GM18507 (cell line): ENCODE measurements at places on chromosomes 6 and 20.

GRCh38 chr6:18425218-18425617, 38.1 kb downstream of the RNF144B start:
- no peak for DNase-seq

- no peak for DNase-seq
These were observed 7.8 kb downstream of the SYNGAP1 start for GRCh38 chr6:33427585-33428223.

GRCh38 chr20:31760519-31761240, 21.6 kb downstream of the TPX2 start:
- DNase-seq, result no peak

- no peak for DNase-seq
These were observed 43.7 kb upstream of the CEP162 start for GRCh38 chr6:84271061-84271716.

GRCh38 chr6:90329386-90330077, 32.9 kb upstream of the BACH2 start:
- DNase-seq, result no peak

GRCh38 chr6:150293423-150294173, 75.2 kb upstream of the IYD start:
- no peak for DNase-seq

- no peak for DNase-seq
These were observed 75.2 kb downstream of the SOX4 start for GRCh38 chr6:21668795-21669194.

GRCh38 chr6:132354517-132355167, 46.6 kb downstream of the MOXD1 start:
- DNase-seq, result no peak

DNA sequence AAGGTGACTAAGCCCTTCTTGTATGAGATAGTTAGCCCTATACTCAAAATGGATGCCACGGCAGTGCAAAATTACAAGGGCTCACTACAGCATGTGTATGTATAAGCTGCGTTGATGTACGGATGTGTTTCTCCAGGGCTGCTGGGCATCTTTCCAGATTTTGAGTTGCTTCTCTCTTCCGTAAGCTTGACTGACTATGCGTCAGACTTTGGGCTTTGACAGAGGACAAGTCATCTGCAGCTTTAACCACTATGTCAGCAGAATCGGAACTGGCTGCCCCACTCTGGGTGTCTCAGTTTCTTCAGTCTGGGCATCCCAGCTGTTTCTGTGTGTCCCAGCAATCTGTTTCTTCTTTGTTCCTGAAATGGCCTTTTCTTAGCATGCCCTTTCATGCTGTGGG, 241.6 kb downstream of the BTBD3 start:
- no peak for DNase-seq

DNA sequence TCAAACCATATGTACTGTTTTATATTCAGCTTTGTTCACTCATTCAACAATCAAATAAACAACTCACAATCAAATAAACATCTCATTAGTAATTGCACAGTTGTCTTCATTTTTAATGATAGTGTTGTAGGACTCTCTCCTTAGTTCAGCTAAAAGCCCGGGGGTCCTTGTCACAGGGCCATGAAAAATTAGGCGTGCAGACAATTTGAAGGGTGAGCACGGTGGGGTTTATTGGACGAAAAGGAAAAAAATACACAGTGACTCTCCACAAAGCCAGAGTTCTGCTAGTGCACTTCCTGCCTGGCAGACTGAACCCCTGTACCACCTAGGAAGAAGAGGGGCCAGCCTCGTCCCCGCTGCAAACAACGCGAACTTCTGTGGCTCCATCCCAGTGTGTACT, 257.6 kb upstream of the FLRT3 start:
- no peak for DNase-seq

DNA sequence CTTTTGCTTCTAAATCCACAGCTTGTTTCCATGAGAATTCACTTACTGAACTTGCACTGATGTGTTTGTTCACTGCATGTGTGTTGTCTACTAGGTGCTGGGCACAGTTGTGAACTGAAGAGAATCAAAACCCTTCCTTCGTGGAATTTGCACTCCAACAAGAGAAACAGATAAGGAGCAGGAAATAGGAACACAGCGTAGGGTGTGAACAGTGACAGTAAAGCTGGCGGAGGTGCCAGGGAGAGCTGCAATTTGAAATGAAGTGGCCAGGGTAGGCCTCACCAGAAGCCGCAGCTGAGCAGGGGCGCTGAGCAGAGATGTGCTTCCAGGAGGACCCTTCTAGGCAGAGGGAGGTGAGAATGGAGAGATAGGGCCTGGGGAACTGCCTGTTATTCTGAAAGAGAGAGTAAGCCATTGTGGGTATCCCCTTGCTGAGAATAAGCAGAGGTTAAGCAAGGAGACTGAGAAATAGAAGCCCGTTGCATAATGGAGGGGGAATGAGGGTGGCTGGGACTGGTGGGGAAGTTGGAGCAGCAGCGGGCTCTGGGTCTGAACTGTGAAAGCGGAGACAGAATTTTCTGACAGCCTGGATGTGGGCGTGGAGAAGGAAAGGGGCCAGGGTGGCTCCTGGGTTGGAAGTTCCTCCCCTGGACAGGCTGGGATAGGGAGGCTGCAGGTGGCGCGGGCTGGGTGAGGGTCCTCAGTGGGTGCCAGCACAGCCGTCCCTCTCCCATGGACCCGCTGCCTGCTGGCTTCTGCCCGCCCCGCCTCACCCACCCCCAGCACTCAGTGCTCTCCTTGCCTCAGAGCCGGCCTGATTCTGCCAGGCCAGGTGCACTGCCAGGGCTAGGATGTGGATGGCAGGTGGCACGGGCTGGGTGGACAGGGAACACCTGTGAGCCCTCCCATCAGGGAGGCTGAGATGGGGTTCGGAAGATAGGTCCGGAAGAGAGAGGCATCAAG, 114.7 kb upstream of the AFDN start:
- no peak for DNase-seq

- no peak for DNase-seq
These were observed 80.2 kb upstream of the RNF217 start for GRCh38 chr6:124881898-124882578.

DNA sequence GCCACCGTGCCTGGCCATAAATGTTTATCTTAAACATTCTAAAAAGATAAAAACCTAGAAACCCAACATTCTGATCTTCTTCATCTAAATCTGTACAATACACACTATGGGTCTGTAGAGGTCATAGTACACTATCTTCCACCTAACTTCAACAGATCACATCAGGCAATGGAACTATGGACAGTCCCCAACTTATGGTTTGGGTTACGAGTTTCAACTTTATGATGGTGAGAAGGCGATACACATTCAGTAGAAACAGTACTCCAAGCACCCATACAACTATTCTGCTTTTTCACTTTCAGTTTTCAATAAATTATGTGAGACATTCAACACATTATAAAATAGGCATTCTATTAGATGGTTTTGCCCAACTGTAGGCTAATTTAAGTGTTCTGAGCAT, 23.1 kb downstream of the FKBP5 start:
- no peak for DNase-seq

DNA sequence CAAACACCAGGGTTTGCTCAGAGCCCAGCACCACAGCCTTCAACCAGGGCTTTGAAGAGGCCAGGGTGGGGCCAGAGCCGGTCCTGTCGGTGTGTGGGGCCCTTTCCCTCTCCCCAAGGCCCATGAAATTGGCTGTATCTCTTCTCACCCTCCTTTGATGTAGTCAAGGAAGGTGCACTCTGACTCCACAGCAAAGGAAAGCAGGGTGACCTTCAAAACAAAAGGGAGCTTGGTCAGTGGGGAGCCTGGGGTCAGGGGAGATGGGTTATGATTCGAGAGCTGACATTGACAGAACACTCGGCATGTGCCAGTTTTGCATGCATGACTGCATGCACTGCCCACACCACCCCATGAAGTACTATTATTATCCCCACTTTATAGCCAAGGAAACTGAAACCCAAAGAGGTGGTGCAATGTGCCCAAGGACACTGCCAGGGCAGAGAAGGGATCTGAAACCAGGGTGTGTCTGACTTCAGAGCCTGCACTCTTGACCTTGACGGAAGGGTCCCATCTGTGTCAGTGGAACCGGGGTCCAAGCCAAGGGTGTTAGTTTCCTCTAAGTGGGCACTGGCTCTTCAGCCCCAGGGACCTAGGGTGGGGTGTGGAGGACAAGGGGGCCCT, 55.4 kb downstream of the RAB44 start:
- no peak for DNase-seq

DNA sequence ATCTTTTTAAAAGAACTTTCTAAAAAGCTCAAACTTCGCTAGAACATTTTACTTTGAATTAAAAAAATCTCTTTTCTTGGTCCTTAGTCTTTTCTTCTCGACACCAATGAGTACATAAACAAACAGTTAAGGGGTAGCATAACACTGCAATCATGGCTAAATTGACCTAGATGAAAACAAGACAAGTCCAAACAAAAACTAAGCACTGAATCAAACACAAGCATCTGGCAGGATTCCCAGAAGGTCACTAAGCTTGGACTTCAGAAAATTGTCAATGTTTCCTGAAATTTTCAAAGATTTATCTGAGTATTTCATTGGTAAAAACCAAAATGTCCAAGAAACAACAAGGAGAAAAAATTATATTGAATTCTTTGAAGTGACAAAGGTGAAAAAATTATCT, 5.0 kb downstream of the COL21A1 start:
- no peak for DNase-seq

DNA sequence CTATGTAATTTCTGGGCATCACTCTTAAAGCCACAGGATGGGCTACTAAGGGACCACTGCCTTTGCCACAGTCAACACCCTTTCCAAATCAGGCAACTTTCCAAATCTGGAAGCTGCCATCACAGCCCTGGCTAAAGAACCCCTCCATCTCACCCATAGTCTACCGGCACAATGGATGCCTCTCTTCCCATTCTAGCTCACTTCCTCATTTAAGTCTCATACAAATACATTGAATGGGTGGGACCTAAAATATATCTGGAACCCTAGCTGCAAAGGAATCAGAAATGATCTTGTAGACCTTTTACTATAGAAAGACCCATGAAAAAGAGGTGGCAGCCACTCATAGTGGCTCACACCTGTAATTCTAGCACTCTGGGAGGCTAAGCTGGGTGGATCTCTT, 3.3 kb upstream of the TREML4 start:
- no peak for DNase-seq

GRCh38 chr6:88238065-88238464, 71.9 kb upstream of the CNR1 start:
- DNase-seq, result peak; percentile 4

GRCh38 chr6:17879184-17879583, 108.3 kb downstream of the KIF13A start:
- no peak for DNase-seq

- DNase-seq, result no peak
These were observed 17.8 kb upstream of the TAGAP start for GRCh38 chr6:159062564-159062945.

DNA sequence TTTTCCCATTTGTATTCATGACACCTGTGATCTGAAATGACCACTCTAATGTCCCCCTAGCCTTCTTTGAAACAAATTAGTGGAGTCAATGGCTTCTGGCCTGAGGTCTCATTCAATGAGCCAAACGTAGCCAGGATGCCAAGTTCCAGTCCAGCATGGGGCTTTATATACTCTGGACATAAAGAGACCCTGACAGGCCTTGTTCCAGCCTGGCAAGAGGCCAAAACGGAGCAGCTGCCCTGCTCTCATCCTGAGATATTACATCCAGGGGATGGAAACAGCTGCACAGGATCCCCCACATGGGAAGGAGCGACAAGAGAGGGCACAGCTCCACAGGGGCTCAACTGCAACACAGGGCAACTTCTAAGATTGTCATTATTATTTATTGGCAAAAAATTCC, 437.8 kb downstream of the CDH26 start:
- no peak for DNase-seq

DNA sequence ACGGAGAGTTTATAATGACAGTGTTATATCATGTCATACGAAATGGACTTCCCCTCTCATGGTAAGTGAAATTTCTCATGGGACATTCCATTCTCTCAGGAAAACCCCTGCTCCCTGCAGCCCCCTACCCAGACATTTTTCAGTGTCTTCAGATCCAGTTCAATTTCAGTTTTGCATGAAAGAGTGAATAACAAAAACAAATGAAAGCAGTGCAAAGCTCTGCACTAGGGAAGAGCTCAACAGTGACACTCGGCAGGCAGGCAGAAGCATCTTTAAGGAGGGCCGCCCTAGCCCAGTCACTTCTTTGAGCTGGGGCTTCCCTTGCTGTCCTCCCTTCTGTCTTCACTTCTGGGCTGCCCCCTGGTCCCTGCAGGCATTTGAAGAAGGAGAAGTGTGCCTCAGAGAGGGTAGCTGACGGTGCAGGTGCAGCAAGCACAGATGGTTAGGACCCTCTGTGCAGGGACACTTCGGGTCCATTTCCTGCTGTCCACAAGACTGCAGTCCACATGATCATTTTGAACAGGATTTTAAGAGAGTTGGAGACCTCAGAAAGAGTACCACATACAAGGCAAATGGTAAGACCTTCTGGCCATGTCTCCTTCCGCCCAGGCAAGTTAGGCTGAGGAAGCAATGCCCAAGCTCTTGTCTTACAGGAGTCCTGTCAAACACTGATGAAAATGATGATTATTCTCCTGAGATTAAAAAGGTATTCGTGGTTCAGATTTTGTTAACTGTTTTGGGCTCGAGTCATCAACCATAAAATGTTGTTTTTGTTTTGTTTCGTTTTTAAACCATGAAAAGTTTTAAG, 5.4 kb upstream of the DUSP22 start:
- no peak for DNase-seq

DNA sequence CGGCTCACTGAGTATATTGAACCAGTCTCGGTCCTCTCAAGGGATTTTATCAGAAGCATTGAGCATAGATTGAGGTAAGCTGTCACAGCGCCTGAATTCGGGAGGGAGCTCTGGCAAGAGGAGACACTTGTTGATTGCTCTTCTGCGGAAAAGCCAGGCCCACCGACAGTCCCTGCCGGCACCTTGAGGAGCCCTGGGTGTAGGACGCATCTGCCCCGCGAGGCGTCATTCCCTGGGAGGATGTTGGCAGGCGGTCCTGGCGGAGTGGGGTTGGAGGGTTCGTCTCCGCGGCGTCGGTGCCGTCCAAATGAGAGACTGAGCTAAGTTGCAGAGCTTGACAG, 843 bp downstream of the FBXO9 start:
- no peak for DNase-seq

DNA sequence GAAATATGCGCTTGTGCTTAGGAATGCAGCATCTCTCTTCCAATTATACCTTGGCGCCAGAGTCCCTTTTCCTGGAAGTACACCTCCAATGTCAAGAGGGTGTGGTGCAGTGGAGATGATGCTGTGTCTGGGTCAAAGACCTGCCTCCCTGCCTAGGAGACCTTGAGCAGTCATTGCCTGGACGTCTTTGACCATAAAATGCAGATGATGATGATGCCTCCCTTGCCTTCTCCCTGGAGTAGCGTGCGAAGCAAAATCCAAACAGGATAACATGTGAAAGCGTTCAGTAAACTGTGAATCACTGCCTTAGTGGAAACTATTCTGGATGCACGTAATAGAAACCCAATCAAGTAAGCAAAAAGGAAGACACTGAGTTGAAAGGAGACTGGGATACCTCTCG, 97.4 kb upstream of the ARMC2 start:
- no peak for DNase-seq

DNA sequence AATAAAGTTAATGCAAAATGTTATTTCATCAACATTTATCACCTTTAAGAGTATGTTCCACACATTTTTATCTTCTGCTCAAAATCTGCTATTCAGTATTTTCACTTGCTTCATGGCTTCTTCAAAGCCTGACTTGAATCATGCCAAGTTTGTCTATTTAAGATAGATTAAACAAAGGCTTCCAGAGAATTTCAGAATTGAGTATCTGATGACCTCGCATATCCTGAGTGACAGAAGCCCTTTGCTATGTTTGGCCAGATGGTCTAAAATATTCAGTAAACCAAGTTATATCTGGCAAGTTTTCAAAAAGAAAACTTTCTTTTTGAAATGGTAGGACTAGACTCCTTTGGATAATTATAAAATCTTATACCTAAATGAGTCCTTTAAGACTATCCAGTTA, 348.9 kb upstream of the KCNQ5 start:
- DNase-seq, result no peak
